ENCODE measurements at places on chromosomes 16 and 17. TPM values are rescaled to one million over a fixed set of nuclear protein-coding genes. Genes with fewer than 3 reads are reported as not detected.

CD300LG gene
- polyA plus RNA-seq, result not detected

EVI2A gene
- polyA plus RNA-seq, result 0.12 TPM

CDYL2 gene
- 1.6 TPM for polyA plus RNA-seq

RNF227 gene
- 5.7 TPM for polyA plus RNA-seq

CRYBA1 gene
- not detected for polyA plus RNA-seq

TUBD1 gene
- polyA plus RNA-seq, result 7.6 TPM

CDH13 gene
- 116 TPM for polyA plus RNA-seq

P3H4 gene
- polyA plus RNA-seq, result 5.9 TPM

TRPV3 gene
- 9.4 TPM for polyA plus RNA-seq

TBC1D28 gene
- polyA plus RNA-seq, result not detected

ASIC2 gene
- not detected for polyA plus RNA-seq

DPEP3 gene
- polyA plus RNA-seq, result 0.04 TPM

CTRL gene
- polyA plus RNA-seq, result 0.33 TPM

WNT9B gene
- 0.12 TPM for polyA plus RNA-seq

- no peak for DNase-seq
Observed at GRCh38 chr17:22221344-22221743, 529.0 kb downstream of the KCNJ18 start.

- no peak for DNase-seq
Observed at GRCh38 chr17:62172492-62173291, 107.6 kb upstream of the MED13 start.

GRCh38 chr17:48800626-48801217 is 16.3 kb downstream of the TTLL6 start:
- DNase-seq, result no peak

- DNase-seq, result no peak
Observed at GRCh38 chr16:27983244-27983643, 80.3 kb downstream of the GSG1L start.

DNA sequence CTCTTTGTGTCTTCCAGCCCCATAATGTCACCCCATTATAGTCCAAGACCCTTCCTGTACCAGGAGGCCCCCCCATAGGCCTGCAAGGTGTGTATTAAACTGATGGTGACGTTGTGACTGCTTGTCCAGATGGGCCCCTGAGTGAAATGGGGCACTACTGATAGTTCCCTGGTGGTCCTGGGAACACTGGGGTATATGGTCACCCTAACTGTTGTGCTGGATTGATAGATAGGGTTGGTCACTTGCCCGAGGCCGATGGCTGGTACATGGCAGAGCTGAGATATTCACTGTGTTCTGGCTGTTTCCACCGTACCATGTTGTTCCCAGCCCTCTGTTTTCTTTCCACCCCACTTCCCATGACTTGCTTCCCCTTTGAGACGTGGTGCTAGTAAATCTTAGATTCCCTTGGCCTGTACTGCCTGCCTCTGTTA is 4.3 kb downstream of the CNP start:
- DNase-seq, result no peak

DNA sequence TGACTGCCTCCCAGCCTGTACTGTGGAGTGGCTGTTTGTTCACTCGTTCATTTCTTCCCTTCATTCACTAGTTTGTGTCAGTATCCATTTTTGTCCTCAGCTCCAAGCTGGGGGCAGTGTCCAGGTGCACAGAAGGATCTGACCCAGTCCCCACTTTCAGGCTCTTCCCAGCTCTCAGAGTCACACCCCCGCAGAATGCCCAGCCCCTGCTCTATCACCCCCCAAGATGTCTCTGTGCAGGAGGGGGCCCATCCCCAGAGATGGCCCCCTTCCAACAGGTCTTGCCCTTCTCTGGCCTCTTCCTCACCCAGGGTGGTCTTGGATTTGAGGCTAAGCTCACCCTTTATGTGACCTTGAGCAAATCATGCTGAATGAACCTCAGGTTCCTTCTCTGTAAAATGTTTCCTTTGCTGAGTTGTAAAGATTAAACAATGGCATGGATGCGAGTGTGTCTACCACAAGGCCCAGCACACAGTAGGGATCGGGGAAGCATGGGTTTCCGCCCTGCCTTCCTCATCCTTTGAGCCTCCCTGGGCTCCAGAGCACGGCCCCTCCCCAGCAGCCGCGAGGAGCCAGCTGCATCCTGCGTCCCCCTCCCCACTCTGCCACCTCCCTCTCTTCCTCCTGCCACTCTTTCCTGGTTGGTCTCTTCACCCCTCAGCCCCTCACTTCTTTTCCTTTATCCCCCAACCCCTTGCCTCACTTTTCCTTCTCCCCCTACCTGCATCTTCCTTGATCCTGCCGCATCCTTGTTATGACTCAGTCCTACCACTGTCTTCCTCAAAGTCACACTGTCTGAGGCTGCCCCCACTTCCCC is 2.8 kb downstream of the FBXL19 start:
- no peak for DNase-seq

DNA sequence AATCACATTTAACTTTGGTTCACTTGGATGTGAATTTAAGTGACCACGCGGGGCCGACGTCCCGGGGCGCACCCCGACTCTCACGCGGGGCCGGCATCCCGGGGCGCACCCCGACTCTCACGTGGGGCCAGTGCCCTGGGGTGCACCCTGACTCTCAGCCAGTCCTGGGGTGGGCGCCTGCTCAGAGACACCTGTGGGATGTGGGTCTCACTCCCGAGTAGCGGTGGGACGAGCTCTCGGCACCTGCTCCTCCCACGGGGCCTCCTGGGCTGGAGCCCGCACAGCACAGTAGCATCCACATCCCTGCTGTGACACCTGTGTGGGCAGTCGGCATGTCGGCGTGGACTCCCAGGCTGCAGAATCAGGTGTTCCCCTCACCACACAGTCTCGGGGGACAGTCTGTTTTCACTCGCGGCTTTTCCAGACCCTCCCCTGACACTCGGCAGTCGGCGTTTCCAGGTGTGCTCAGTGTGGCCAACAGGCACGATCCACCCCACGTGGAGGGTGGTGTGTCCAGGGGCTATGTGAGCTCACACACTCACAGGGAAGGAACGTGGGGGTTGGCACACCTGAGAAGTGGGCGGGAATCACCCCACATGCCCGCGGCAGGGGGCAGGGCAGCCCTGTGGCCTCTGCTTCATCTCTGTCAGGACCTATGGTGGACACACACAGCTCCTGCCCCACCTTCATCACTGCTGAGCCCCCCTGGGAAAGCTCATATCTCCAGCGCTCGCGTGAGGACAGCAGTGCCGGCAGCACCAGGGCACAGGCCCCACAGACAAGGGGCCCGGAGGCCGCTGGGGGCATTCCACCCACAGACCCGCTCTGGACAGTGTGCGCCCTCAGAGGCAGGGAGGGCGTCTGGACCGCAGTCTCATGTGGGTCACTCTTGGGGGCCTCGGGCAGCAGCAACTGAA is 51.8 kb downstream of the LMF1 start:
- no peak for DNase-seq

DNA sequence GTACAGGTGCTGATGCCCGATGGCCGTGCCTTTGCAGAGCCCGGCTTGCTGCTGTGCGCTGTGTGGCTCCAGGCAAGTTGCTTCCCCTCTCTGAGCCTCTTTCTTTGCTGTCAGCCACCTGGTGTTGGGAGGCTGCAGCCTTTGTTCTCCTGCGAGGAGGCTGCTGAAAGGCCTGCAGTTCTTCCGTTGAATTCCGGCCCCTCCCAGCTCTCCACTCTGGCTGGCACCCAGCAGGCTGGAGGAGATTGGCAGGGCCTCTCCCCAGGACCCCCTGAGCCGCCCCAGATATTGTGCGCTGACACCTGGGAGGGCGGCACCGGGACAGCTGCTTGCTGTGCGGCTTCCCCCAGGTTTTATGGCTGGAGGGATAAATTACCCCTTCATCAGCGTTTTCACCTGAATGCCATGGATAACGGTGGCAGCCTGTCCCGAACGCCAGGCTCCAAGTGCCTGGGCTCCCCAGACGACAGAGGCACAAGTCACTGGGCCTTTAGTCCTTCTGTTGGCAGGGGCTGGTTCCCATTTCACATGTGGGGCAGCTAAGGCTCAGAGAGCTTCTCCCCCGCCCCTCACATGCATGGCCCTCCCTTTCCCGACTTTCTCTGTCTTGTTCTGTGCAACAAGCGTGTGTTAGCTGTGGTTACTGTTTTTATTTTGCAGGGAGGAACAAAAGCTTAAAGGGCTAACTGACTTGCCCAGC is 35.1 kb upstream of the GSE1 start:
- no peak for DNase-seq

GRCh38 chr17:1365445-1366039 is 34.5 kb downstream of the YWHAE start:
- DNase-seq, result peak; percentile 35

GRCh38 chr17:1931844-1932579 is 93.1 kb downstream of the RTN4RL1 start:
- no peak for DNase-seq

GRCh38 chr17:68054296-68054900 is 18.9 kb downstream of the KPNA2 start:
- DNase-seq, result no peak

GRCh38 chr17:38421171-38421841 is 7.0 kb upstream of the ARHGAP23 start:
- DNase-seq, result no peak

- no peak for DNase-seq
Observed at GRCh38 chr16:58464047-58464915, 35.7 kb upstream of the NDRG4 start.

DNA sequence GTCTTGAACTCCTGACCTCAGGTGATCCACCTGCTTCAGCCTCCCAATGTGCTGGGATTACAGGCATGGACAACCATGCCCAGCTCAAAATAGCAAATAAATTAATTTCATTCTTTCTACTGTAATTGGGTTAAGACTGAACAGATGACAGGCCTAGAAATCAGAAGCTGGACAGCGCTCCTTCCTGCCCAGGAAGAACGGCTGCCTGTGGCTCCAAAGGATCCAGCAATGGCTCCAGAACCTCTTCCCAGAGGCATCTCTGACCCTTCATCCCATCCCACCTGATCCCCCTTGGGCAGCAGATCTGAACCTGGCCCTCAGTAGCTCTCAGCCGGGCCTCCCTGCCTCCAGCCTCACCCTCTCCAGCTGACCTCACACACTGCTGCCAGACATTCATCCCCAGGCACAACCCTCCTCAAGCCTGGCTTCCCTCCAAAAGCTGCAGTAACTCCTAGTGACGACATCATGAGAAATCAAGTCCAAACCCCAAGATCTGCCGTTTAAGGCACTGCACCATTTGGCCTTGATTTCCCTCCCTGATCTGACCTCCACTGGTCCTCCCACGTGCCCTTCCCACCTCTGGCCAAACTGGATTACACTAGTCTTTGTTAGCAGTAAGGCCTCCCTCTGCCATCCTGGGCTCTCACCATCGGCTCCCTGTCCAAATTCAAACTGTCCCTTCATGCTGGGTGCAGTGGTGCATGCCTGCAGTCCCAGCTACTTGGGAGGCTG is 3.1 kb upstream of the MIF4GD start:
- no peak for DNase-seq

DNA sequence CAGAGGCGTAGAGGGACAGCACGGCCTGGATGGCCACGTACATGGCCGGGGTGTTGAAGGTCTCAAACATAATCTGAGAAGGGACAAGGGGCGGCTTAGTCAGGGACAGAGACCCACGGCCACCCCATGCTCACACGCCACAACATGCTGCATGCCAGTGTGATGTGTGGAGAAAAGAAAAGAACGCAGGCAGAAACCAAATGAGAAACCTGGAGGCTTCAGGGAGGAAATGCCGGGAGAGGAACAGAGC is 1.1 kb downstream of the ACTG1 start:
- no peak for DNase-seq

DNA sequence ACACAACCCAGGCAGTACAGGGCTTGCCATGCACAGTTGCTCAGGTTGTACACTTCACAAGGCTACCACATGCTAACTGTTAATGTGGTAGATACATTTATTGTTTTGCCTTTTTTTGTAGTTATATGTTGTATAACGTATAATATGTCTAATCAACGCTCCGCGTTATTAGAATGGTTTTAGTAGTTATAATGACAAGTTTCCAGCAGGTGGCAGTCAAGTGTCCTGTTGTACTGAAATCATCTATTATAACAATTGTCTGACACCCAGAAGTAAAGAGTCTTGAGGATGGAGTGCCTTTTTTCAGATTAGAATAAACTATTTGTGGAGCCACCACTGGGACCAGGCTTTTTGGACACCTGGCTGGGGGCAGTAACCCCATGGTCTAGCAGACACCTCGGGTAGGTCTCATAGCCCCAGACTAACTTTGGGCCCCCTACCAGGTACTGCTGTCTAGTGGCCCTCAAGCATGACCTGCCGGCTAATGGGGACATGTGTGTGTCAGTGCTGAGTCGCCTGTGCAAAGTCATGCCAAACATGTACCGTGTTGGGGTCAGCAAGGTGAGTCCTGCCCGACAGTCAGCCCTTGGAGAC is 32.8 kb downstream of the MYO15A start:
- no peak for DNase-seq
